DMS79 (cell line): ENCODE measurements at places on chromosomes 7 and 10.

- no peak for DNase-seq
These were observed 47.5 kb downstream of the GLI3 start for GRCh38 chr7:42189535-42189934.

- no peak for DNase-seq
These were observed 43.8 kb downstream of the ZNF467 start for GRCh38 chr7:149729586-149729982.

GRCh38 chr10:43304687-43305333, 37.9 kb upstream of the RASGEF1A start:
- DNase-seq, result no peak

DNA sequence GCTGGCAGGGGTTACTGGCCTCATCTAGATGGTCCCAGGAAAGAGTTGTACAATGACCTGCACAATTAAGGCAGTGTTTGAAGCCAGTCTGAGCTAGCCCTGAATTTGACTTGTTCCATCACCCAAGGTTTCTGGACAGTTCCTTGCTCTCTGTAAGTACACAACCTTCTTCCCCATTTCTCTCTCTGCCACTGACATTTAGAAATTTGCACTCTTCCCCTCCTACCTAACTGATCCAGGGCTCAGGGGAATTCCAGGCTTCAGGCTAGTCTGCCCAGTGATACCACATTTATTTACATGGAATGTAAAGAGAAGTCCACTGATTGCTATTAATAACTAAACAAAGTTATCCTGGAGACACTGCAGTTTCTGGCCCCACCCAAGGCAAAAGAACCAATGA, 139.0 kb upstream of the GPR26 start:
- no peak for DNase-seq

DNA sequence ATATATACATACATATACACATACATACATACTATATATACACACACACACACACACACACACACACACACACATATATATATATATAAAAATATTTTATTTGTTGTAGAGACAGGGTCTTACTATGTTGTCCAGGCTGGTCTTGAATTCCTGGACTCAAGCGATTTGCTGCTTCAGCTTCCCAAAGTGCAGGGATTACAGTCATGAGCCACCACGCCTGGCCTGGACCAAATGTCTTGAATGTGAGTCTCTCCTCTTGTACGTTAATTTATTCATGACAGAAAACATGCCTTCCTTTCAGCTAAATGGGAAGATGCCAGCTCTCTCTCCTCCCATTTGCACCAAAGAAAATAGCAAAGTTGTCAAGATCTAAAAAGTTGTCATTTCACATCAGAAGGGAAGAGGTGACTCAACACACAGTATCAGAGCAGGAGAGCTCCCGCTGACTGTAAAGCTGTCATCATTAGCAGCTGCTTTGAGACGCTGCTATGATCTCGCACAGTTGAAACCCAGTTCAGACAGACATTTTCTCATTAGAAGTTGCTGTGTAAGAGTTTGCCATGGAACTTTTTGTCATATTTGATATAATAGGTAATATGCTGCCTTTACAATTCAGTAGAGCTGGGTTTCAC, 224.3 kb downstream of the SFMBT2 start:
- no peak for DNase-seq

DNA sequence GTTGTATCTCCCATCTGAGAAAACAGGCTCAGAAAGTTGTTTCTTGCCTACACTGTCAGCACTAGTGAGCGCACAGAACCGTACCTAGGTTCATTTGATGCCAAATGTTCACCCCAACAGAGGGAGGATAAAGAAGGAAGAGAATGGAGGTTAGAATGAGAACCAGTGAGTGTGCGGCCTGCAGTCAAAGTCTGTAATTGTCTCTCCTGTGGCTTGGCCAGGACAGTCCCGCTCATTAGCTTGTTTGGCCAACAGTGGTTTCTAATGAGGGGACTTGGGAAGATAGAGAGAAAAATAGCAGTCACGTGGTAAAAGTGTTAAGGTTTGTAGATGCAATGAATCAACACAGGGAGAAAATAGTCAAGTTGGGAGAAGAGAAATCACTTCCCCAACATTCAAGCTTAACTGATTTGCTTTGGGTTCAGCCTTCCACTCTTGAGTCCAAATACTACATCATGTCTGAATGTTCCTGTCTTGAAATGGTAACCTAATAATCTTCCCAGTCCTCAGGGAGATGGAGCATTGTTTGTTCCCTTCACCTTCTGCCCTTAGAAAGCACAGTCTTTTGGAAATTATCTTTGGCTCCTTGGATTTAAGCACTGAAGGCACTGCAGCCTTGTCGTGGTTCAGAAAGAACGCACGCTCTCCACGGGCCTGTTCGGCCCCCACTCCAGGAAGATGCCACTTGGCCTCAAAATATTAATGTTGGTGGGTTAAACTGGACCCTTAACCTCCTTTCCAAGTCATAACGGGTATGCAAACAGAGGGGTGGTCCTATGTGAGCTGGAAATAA, 360.4 kb upstream of the ZNF32 start:
- no peak for DNase-seq

GRCh38 chr7:143049362-143049761, 2.8 kb upstream of the OR6V1 start:
- DNase-seq, result no peak

DNA sequence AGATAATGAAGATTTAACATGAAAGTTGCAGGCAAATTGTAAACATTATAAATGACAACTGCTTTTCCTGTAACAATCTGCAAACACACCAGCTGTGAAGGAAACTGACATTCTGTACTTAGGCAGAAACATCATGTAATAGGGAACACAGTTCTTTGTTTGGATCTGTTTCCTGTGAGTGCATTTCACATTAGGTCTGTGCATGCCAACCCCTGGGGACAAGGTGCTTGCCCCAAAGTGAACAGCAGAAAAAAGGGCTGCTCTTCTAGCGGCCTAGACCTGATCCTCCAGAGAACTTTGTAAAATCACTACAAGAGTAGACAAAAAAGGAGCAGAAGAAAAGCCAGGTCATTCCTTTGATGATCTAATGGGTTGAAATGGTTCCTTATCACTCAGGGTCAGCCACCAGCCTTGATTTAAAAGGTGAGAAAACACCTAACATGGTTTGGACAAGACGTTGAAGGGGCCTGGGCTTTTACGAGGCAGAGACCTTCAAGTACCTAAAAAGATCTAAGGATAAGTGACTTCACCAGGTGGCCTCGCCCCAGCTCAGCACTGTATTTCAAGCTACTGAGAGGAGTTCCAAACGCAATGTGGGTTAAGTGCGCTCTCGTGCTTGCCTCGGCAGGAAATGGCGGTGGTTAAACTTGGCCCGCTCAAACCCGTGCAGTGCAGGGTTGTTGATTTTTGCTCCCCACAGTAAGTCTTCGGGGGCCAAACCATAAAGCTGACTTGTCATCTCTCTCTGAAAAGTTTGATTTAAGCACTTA, 249.7 kb downstream of the CREB5 start:
- DNase-seq, result no peak

DNA sequence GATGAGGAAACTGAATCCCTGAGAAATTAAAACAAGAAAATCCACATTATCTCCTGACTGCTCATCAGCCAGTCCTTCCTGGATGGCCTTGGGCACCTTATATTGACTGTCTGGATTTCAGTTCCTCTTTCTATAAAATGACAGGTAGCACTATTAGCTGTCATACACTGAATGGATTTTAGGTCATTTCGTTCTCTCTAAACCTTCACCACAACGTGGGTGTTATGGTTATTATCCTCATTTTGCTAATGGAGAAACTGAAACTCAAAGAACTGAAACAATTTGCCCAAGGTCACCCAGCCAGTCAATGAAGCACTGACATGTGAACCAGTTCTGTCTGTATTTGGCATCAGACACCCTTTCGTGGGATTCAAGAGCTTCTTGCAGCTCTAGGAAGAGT, 193.8 kb downstream of the CYP26A1 start:
- DNase-seq, result no peak

GRCh38 chr7:90713628-90714027, 117.5 kb downstream of the CDK14 start:
- no peak for DNase-seq

GRCh38 chr7:40799-41750, 151.3 kb upstream of the FAM20C start:
- no peak for DNase-seq
